ENCODE measurements at places on chromosomes 3 and 15.

DNA sequence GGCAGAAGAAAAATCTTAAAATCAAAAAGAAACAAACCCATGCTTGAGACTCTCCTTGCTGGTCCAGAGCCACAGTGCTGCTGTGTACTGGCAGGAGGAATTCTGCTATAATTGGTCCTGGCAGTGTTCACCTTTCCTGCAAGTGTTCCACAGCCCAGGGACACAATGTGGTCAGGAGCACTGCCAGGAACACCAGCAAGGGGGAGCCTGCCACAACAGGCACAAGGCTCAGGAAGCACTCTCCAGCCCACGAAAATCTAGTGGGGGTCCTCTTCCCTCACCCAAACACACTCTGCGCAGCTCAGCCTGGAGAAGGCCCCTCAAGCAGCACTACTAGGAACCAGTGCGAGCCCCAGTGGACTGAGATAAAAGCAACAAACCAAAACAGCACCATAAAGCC, 92.9 kb downstream of the UBE3A start:
- peak; percentile 61 for DNase-seq

DNA sequence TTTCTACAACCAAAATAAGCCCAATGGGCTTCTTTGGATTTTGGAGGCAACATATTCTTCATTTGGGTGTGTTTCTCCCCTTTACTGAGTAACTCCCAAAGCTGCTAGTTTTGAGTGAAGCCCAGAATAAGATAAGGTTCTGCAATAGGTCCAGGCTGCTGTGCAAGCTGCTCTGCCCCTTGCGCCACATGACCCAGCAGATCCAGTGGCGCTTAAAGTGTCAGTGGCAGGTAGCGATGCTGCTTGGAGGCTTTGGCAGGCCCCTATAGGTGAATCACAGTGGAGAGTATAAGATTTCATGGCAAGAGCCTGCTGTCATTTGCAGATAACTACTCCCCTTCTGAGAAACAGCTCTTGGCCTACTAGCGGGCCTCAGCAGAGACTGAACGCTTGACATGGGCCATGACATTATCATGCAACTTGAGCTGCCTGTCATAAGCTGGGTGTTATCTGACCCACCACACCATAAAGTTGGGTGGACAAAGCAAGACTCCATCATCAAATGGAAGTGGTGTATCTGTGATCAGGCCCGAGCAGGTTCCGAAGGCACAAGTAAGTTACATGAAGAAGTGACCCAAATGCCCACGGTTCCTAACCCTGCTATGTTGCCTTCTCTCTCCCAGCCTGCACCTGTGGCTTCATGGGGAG, 88.4 kb upstream of the OXTR start:
- DNase-seq, result no peak

DNA sequence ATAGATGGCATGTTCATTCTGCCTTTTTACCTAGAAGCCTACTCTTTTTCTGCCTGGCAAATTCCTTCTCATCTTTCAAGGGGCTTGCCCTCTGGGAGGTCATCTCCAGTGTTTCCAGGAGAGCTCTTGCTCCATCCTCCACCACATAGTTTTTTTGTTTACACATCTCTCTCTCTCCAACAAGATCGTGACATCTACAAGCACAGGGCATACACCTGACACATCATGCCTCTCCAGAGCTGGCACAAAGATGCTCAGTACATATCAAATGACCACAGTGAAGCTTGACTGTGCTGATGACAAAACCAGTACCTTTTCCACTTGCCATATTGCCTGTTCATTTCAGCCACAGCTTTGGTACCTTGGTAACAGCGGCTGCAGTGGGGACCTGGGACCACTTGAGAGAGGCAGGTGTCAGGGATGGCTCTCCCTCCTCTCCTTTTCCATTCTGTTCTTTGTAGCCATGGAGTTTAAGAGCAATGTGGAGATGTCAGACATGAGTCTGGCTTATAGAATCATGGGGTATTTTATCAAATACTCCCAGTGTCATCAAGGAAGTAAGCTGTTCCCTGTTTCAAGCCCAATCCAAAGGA, 15.4 kb downstream of the ALPK3 start:
- DNase-seq, result no peak

DNA sequence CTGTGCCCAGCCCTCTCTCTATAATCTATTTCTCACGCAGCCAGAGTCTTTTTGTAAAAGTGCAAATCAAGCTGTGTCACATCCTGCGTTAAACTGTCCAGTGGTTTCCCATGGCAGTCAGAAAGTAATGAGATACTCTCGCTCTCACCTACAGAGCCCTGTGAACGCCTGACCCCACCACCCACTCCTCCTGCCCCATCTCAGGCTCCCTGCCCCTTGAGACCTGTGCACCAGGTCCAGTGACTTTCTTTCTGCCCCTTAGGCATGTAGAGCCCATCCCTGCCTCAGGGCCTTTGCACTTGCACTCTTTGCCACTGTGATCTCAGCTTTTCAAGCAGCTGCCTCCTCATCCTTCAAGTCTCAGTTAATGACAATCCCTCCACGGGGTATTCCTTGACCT, 58.3 kb upstream of the RASGRP1 start:
- DNase-seq, result no peak

DNA sequence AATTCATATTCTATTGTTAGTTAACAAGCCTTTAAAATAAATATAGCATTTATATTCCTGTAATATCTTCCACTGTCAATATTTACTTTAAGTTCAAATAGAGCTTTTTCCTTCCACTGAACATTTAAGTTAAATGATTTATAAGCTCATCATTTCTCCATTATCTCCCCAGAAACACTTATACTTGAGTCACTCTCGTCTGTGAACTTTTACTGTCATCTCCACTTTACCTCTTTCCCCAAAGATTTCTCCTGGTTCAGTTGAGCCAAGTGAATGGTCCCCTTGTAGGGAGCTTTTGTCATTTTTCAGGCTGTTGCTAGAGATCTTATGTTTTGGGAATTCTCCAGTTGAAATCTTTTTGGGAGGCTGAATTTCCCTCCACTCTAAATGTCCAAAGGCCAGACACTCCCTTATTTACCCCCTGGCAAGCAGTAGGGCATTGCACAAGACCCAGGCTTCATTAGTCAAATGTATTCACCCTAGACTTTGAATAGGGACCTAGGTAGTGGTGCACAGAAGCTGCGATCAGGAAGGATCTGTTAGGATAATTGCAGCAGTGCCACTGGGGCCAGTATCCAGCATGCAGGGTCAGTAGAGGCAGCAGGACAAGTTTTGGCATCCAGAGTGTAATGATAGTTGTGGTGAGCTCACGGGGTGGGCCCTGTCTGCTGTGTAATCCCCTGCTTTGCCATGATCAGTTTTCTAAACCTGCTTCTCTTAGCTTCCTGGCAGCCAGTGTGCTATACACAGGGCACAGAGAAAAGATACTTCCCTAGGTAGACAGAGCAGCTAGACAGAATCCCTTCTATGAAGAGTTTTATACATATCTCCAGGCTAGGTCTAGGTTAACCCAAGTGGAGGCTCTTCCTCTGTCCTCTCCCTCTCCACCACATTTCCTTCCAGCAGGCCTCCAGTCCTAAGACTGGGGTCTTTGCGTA, 356.5 kb upstream of the SLCO3A1 start:
- DNase-seq, result no peak

DNA sequence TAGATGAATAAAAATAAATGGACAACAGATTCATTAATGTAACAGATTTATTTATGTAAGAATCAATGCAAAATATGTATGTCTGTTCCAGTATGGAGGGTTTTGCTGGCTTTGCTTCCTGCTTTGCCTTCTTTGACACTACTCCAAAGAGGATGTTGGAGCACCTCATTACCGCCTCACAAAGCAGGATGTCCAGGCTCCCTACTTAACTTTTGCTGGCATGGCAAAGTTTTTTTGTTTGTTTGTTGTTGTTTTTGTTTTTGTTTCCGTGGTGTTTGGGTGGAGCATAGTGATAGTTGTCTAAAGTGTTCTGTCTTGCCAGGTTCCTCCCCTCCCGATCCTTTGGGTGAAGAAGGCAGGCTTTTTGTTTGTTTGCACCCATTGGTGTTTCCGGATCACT, 38.7 kb downstream of the DIPK2A start:
- peak; percentile 25 for DNase-seq

DNA sequence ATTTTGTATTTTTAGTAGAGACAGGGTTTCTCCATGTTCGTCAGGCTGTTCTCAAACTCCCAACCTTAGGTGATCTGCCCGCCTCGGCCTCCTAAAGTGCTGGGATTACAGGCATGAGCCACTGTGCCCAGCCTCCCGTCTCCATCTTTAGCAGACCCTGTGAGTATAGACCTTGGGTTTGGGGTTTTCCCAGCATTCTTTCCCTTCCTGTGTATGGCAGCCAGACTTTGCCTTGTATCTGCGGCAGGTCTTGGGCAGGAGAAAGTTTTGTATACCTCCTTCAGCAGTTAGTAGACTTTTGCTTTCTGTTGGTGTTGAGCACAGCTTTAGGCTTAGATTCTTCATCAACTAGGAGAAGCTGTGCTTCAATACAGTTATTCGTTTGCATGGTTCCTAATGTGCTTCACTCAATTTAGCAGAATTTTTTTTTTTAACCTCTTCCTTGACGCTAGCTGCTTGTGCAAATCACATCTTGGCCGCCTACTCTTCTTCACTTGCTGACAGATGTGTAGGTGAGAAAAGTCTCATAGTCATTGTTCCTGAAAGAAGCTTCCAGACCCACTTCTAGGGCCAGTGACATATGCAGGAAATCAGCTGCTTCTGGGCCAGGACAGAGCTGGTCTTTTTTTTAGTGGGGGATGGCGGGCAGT, 38.4 kb downstream of the MAP2K1 start:
- no peak for DNase-seq

DNA sequence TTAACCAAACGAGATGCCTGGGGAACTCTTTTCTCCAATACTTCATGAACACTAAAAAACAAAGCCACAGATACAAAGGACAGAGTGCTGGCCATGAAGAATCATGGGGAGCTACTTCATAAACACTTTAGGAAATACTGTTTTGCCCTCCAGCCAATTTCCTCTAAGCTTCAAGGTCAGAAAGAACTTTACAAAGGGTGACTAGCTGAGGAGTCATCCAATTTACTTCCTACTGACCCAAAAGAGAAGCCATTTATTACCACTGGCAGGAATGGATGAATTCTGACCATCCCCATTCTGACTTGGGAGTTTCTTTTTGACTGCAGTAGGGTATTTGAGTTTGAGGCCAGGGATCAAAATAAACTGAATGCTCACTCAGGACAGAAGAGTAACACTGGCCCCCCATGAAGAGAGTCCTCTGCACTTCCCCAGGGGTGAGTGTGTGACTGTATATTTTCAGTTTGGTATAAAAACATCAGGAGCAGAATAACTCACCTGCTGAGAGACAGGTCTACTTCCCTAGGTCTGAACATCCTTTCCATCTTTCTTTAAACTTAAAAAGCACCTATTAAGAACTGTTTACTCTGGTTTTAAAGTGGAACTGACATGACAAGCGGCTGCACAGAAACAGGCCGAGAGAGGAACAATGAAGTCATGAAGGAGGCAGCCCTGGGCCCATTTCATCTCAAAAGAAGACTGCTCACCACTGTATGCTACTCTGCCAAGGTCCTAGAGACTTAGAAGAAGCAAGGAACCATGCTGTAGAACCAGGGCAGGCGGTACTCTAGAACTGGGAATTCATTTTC, 203.6 kb downstream of the TNIK start:
- no peak for DNase-seq

DNA sequence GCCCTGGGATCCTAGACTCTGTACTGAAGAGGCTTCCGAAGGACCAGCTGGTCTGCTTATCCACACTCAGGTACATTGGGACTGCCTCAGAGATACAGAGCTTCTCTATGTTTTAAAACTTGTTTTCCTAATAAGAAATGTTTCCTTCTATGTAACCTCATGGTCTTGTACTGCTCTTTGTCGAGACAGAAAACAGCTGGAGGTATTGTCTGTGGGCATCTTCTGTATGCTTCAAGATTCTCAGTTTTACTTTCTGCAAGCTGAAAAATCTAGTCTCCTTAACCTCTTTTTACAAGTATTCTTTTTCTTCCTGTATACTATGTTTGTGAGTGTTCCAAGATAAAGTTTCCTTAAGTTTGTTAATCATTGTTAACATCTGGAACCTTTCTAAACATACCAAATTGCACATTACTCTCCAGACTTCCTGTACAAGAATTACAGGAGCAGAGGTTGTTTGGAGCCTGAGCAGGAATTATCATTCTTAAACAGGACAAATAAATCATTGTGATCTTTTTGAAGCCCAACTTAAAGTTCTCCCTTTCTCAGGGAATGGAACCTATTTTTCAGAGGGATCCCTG, 358.3 kb upstream of the CFAP20DC start:
- no peak for DNase-seq

- peak; percentile 65 for DNase-seq
Measured at GRCh38 chr3:172155897-172156585, 116.7 kb downstream of the FNDC3B start.

- no peak for DNase-seq
Measured at GRCh38 chr3:144746631-144747030, 775.0 kb downstream of the DIPK2A start.
